HuH-7 (cell line): ENCODE measurements at places on chromosomes 2 and 18.
A peak's percentile ranks its signal among the peaks of the same experiment; 100 is the strongest.

- DNase-seq: peak; percentile 76
Measured at GRCh38 chr2:173347305-173348168, 7.1 kb upstream of the CDCA7 start.

DNA sequence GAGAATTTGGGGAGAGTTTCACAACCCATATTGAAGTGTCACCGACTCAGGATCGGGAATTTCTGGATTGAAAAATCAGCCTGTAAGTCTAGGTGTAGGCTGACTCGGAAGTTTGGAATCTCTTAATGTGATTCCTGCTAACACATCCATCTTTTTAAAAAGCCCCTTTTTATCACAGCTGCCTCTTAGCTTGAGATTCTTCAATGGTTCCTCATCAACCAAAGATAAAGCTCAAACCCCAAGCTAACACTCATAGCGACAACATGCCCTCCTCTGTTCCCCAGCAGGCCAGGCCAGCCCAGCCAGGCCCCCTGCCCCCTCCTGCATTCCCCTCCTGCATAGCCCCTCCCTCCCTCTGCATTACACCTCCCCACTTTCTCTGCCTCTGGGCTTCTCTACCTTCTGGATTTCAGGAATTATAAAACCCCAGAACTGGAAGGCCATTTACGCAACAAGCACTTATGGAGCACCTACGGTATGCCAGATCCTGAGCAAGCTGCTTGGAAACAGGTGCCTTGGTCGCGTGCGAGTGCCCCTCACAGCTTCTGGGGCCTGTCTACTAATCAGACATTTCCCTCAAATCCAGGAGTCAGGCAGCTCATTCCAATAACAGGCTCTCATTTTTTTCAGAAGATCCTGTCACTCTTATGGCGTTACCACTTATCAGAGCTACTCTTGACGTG is 63.4 kb downstream of the EMX1 start:
- DNase-seq: no peak

DNA sequence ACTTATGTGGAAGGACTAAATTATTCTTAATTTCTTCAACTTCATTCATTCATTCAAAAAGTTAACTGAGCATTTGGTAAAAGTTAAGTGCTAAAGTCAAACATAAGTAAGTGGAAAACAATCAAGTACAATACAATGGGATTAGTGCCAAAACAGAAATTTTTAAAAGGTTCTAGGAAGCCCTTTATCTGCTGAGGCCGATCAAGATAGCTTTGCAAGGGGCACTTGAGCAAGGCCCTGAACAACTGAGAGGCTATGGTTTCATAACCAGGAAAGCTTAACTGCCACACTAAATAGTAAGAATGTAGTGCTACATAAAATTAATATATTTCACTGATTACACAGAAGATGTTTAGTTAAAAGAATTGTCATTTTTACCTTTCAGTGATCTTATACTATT is 76.5 kb downstream of the NOL10 start:
- DNase-seq: no peak

- no peak for DNase-seq
Measured at GRCh38 chr18:25557011-25557410, 205.0 kb upstream of the ZNF521 start.

- no peak for DNase-seq
Measured at GRCh38 chr2:210901326-210901725, 344.9 kb downstream of the CPS1 start.

DNA sequence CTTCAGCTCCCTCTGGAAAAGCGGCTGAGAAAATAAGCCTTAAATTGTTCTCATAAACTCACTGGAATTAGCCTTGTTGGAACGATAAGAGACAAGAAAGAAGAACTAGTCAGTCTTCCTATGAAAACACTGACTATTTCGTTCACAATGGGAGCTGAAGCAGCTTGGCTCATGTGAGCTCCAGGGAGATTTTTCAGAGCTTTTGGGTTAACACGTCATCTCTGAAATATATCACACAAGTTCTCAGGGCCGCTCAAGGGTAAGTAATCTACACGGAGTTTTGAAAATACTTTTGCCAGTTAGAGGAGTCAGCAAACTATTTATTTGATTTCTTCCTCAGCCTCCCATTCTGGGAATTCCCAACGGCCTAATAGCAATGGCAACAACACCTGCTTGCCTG is 316.2 kb upstream of the MGAT5 start:
- DNase-seq: no peak

DNA sequence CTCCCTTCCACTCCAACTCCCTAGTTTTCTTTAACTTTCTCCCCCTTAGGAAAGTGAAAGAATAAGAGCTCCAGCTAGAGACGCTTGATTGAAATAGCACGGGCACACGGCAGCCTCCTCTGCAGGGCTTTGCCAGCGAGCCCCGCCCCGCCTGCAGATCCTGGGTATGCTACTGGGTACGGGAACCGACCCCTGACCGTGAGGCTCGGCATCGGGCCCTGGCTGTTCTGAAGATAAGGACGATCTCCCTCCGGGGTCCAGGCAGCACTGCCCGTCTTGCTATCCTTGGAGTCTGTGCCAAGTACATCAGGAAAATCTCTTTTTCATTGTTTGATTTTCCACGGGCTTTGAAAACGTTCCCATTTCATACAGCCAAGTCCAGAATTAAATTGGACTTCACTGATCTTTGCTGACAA is 284.5 kb downstream of the MTX2 start:
- DNase-seq: peak; percentile 58

GRCh38 chr18:10590412-10590811 is 64.6 kb downstream of the NAPG start:
- no peak for DNase-seq

- no peak for DNase-seq
Measured at GRCh38 chr2:169871994-169872393, 44.7 kb downstream of the UBR3 start.

- peak; percentile 74 for DNase-seq
Measured at GRCh38 chr2:63698786-63699548, 110.2 kb downstream of the MDH1 start.

- DNase-seq: no peak
Measured at GRCh38 chr2:45303417-45304202, 294.4 kb upstream of the SIX2 start.

GRCh38 chr18:26335571-26336487 is 109.6 kb downstream of the TAF4B start:
- DNase-seq: no peak

DNA sequence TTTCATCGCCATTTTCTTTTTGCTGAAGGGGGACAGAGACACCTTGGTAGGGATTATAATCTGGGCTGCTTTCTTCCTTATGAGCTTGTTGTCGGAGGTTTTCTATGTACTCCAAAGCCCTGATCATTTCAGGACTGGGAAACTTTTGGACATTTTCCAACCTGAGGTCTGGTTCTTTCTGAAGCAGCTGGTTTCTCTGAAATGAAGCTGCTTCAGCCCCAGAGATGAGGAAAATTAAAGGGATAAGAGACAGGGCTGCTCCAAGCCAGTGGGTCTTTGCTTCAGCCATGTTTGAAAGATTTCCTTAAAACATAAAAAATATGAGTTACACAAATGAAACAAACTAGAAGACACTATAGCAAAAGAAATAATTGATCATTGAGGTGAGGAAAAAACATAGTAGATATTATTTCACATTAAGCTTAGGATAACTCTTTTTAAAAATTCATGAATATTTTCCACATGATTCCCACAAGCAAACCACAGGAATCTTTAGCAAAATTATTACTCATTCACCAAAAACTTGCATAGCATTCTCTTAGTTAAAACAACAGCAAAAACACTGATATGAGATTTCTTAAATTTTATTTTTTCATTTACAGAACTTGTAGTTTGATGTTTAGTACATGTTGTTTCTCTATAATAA is 3.0 kb downstream of the SCG2 start:
- DNase-seq: no peak
